Mammary epithelial cell (primary cell): ENCODE measurements at places on chromosomes 3 and 15. TPM values are rescaled to one million over a fixed set of nuclear protein-coding genes. Genes with fewer than 3 reads are reported as not detected.

The SAMMSON gene
- not detected in 2 replicates for total RNA-seq

The SNX22 gene
- 0.31 TPM in 1 of 2 replicates, not detected in the other for total RNA-seq

The DPPA2 gene
- not detected for total RNA-seq

The ALPK3 gene
- total RNA-seq, result 0.33 TPM

The TIGIT gene
- total RNA-seq, result not detected in 2 replicates

The ITIH4 gene
- total RNA-seq, result 2.1 and 5.6 TPM in 2 replicates
